ENCODE measurements at places on chromosomes 2 and 18.

DNA sequence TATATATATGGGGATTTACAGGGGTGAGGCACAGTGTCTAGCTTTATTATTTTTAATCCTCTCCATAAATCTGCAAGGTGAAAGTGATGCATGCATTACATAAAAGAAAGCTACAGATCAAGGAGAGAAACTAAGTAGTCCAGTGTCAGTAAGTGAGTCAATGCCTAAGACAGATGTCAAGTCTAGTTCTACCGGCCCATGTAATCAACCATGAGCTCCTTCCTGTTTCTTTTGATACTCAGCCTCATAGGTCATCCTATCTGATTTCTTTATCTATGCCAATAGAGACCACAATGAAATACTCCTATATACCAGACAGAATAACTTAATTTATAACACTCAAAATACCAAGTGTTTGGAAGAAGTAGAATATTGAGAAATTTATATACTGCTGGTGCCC lies 20.2 kb upstream of the GYPC start:
- DNase-seq, result no peak

DNA sequence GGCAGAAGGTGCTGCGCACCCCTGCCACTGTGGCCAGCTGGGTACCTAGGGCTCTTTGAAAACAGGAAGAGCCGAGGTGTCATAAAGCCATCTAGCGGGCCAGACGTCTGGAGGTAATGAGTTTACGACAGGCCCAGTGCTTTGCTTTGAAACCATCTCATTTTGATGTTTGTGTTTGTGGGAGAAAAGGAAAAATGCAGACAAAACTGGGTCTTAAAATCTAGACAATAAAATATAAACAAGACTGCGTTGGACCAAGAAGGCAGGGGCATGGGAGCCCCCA lies 3.2 kb downstream of the HOXD9 start:
- no peak for DNase-seq

DNA sequence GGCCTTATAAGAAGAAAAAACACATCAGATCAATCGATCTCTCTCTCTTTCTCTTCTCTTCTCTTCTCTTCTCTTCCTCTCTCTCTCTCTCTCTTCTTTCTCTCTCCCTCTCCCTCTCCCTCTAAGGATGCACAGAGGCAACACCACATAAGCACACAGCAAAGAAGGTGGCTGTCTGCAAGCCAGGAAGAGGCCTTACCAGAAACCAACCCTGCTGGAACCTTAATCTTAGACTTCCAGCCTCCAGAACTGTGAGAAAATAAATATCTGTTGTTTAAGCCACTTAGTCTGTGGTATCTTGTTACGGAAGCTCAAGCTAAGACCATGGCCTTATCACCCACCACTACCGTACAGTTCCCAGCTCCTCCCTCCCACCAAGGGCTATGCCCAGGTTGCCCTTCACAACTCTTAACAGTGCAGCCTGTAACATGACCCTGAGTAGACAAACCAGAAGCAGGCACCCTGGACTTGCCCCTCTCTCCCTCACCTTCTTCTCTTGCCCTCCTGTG lies 25.2 kb upstream of the TMEM237 start:
- DNase-seq, result no peak

GRCh38 chr2:34950797-34951196 lies 1351.7 kb upstream of the FAM98A start:
- no peak for DNase-seq

- DNase-seq, result no peak
These were observed 67.4 kb downstream of the HS1BP3 start for GRCh38 chr2:20583425-20583881.

DNA sequence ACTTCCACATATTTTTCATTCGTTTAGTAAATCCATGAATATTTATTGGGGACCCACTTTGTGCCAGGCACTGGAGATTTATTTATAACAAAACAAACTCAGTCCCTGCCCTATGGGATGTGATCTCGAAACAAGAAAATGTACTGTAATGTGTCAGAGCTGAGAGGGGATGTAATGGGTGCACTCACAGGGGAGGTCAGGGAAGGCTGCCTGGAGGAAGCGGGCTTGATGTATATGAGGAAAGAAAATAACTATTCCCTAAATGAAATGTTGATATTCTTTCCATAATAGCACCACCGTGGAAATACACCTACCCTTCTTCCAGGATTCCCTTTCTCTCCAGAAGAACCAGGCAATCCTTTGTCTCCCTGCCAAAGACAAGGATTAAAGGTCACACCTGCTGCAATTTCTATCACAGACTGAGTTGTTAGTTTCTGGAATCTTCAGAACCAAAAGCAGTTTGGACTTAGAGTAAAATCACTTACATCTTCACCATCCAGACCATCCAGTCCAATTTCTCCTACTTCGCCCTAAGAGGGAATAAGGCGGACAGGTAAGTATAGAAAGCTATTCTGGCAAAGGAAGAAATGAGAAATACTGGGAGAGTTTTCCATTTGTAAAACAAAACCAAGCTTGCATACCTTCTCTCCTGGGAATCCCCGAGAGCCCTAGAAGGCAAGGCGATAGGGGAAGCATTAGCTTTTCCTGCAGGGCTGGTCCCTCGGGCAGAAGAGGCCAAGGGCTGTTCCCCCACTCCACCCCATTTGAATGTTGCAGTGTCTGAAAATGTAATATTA lies 55.0 kb downstream of the COL6A3 start:
- no peak for DNase-seq

DNA sequence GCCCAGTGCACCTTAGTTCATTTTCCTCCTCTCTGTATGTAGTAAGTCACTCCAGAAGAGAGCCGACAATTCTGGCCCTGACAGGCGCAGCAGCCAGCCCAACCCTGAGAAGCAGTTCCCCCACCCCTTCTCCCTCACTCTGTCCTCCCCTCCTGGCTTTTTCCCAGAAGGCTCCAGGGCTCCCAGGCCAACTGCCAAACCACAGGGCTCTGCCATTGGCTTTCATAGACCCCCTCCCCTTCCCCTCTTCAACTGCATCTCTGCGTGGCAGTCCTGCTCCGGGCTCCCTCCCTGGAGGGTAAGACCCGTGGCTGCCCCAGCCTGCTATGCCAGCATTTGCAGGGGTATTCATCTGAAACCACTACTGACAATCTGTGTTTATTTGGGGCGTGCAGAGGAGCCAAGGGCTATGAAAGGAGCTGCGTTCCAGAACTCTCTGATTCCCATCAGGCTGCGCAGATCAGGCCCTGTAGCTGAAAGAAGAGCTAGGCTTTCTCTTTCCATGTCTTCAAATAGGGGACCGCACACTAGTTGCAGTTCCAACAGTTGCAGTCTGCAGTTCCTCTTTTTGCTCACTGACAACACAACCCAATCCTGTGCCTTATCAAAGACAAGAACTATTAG lies 388.6 kb upstream of the TNP1 start:
- DNase-seq, result no peak

- DNase-seq, result no peak
These were observed 110.6 kb downstream of the NRP2 start for GRCh38 chr2:205792908-205793307.

DNA sequence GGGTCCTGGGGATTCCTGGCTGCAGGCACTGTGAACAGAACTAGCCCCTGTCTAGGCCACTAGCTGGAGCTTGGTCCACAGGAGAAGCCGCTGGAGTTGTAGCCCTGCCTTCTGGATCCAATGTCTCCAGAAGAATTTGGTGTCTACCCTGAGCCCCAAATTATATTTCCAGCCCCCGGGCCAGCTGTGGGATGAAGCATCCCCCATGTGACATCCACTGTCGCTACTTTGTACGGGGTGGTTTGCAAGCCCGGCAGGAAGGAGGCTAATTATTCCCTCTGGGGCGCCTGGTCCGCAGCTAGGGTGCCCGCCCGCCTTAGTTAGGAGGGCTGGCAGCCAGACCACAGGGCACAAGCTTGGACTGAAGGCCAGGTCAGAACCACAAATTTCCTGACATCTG lies 106.5 kb downstream of the SMAD7 start:
- no peak for DNase-seq

- no peak for DNase-seq
These were observed 22.7 kb downstream of the MRO start for GRCh38 chr18:50797142-50797541.

- DNase-seq, result no peak
These were observed 40.7 kb downstream of the TTC39C start for GRCh38 chr18:24055009-24055804.

GRCh38 chr2:68251855-68252399 lies 405 bp downstream of the PPP3R1 start:
- DNase-seq, result no peak

- no peak for DNase-seq
These were observed 367.7 kb upstream of the SALL3 start for GRCh38 chr18:78611869-78612268.

DNA sequence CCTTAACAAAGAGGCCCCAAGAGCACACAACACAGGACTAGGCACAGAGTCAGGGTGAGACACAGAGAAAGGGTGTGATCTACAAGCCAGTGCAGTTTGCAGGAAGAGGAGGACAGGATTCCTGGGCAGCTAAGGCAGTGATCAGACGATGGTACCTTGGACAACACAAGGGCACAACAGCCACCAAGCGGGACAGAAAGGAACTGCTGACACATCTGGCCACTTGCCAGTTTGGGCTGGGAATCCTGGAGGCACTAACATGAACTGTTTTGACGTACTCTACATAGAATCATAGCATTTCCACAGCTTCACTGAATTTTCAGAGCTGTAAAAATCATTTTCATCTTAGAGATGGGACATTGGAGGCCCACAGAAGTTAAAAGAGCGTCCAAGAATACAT lies 221.5 kb upstream of the SLC35G4 start:
- DNase-seq, result no peak

GRCh38 chr2:191571163-191571769 lies 106.7 kb upstream of the NABP1 start:
- DNase-seq, result no peak

- DNase-seq, result no peak
These were observed 395.3 kb downstream of the LPIN1 start for GRCh38 chr2:12141618-12142258.

- DNase-seq, result no peak
These were observed 92.0 kb upstream of the BCL2L11 start for GRCh38 chr2:111028720-111029119.

- DNase-seq, result no peak
These were observed 240.2 kb downstream of the FSIP2 start for GRCh38 chr2:185978634-185979407.

DNA sequence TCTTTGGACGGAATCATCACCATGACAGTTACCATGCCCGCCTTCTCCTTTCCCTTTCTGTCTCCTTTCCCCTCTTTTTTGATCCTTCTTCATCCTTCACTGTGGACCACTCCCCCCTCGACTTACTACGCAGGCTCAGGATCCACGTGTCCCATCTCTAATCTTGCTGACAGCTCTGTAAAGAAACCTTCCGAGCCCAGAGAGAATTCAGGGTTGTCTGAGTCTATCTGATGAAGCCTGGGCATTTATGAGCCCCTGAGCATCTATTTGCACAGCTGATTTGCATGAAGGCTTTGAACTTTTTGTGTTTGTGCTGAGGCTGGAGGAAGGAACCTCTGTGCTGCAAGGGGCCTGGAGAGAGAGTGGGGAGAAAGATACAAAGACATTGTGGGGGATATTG lies 50.7 kb downstream of the CIB4 start:
- DNase-seq, result no peak

- DNase-seq, result no peak
These were observed 376.3 kb upstream of the SALL3 start for GRCh38 chr18:78603102-78603983.

GRCh38 chr2:39383146-39383545 lies 53.9 kb downstream of the MAP4K3 start:
- DNase-seq, result no peak

GRCh38 chr2:224982226-224982625 lies 60.0 kb downstream of the DOCK10 start:
- DNase-seq, result no peak

DNA sequence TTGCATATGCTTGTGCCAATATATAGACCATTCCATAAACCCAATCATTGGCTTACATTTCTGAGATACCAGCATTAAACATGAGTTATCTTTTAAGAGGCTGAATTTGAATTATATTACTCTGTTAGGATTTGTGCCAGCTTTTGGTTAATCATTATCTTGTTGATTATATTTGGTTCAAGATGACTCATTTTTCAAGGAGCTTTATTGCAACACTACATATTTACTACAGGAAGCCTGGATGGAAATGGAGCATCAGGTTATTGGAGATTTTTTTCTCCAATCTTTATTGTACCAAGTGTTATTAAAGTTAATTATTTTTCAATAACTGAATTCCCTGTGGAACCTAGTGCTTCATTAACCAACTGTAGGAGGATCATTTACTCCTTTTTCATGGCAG lies 26.4 kb downstream of the EML4 start:
- no peak for DNase-seq

DNA sequence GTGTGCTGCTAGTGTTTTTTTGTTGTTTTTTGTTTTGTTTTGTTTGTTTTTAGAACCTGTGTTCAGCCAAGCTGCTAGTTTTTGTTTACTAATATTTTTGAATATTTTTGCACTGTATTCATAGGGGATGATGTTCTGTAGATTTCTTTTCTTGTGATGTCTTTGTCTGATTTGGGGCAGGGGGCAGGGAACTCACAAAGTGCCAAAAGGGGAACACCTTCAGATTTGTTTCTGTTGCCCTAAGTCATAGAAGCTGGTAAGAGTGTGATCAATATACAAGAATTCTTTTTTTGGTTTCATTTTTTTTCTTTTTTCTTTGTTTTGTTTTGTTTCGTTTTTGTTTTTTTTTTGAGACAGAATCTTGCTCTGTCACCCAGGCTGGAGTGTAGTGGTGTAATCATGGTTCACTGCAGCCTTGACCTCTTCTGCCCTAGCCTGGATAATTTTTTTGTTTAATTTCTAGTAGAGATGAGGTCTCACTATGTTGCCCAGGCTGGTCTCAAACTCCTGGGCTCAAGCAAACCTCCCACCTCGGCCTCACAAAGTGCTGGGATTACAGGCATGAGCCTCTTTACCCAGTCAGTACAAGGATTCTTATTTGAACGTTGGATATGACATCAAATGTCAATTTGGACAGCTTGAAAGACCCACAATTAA lies 30.7 kb downstream of the TCF23 start:
- no peak for DNase-seq

GRCh38 chr2:222568865-222569264 lies 87.0 kb downstream of the FARSB start:
- no peak for DNase-seq

Data from D721Med (cell line).